Fibroblast of skin of right biceps (primary cell): ENCODE measurements at places on chromosomes 1 and 21.

DNA sequence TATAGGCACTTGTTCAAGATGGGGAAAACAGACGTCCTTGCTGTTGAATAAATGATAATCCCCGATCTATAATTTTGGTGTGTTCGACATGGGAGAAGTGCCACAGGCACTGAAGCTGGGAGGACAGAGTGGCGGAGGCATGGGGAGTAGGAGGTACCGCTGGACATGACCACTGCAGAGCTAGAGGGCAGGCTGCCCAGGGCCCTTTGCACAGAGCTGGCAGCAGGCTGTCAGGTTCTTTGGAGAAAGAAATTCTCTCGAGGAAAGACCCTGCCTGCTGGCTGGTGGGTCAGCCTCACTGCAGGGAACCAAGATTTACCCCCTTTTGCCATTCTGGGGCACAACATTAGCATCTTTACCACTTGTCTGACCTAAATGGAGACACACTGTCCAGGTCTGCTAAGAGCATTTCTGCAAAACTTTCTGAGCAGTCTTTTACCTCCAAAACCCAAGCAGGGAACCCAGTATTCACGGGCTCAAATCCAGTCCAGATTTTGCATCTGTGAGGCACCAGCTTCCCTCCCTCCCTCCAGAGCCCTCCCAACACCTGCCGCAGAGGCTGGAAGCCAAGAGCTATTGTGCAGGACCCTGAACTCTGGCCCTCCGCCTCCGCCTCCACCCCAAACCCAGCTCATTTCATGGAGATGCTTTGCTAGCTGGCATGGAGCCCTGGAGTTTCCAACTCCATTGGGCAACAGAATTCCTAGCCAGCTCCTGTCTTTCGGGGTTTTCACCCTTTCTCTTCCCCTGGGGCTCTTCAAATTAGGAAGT is 142.3 kb downstream of the PLXNA2 start:
- no peak for DNase-seq

DNA sequence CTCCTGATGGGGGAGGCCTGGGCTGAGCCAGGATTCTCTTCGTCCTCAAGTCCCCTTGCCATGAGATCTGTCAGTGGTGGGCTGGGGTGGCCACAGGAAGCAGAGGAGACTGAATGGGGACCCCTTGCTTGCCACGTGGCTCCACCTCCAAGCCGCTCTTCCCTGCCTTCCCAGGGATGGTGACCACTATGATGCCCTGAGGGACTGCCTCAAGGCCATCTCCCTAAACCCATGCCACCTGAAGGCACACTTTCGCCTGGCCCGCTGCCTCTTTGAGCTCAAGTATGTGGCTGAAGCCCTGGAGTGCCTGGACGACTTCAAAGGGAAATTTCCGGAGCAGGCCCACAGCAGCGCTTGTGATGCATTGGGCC is 20.9 kb upstream of the TMEM222 start:
- DNase-seq = no peak

DNA sequence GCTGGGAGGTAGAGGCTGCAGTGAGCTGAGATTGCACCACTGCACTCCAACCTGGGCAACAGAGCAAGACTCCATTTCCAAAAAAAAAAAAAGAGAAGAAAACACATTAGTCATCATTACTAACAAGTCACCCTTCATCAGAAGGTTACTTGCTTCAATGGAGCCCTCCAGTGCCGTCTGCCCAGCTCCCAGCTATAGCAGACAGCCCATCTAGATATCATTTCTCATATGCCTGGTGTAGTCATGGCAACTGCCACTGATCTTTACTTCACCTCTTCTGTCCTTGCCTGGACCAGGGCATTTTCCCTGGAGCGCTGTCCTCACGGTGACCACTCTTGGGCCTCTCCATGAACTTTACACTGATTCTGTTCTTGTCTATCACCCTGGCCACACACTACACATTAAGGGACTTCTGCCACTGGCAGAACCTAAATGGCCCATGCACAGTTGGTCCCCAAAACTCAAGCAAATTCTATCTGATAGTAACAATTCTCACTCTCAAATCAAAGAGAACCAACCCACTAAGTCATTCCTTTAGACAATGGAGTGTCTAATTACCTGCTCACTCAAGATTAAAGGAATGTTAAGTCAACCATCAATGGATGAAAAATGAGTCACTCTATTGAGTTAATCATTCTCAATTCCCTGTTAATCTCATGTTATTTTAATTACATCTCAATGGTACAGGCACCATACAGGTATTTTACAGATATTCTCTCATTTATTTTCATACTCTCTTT is 12.9 kb downstream of the GPA33 start:
- DNase-seq = no peak

GRCh38 chr1:203360547-203361185 is 9.7 kb upstream of the FMOD start:
- DNase-seq = no peak

DNA sequence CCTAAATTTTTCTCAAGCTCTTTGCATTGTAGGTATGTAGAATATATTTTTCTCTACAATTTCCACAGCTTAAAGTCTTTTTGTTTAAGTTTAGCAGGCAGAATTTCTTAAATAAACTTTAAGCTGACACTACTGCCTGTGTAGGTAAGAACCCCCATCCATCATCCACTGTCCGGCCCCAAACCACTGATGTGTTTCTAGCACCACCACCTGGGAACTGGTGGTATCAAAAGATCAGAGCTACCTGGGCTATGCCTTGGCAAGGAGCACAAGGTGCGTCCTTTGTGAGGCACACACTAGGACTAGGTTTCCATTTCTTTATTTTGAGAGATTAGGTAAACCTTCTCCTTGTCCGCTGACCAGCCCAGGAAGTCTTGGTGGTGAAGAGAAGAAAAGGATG is 10.5 kb upstream of the LELP1 start:
- no peak for DNase-seq

DNA sequence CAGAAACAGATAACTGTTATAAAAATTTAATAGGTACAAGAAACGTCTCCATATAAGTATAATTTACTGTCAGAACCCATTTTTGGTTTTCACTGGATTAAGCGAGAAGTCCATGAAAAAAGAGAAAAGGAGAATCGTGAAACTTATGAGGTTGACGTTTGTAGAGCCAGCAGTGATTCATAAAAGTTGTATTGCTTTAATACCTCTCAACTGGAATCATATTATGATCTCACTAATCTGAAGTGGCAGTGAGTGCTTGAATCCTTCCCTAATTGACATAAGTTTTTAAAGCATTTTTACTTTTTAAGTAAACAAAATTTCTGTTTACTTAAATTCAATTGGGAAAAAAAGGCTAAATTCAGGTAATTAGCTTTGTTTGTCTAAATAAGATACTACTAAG is 315.3 kb downstream of the TPR start:
- no peak for DNase-seq

DNA sequence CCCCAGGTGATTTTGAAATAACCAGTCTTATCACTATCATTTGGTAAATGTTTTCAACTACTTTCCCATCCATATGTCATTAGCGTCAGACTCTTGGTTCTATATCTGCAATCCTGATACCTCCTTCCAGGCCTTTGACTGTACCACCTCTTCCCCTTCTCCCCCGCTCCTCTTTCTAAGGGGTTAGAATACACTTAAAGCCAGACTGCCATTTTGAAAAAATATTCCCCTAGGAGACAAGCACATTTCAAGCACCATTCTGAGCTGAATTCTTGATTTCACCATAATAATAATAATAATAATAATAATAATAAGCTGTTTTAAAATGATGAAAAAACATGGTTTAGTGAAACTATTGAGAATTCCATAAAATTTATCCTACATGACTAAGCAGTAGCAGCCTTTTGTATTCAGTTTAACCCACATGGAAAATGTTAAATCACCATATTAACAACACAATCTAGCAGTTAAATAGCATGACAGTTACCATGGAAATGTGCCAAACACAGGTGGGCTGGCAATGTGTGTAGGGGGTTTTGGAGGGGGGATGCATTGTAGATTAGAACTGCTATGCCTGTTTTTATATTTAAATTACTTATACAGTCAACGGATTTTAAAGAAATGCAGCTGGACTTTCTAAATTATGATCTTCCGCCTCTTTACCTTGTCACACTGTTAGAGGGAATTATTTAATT is 480.2 kb upstream of the DEPDC1 start:
- no peak for DNase-seq

DNA sequence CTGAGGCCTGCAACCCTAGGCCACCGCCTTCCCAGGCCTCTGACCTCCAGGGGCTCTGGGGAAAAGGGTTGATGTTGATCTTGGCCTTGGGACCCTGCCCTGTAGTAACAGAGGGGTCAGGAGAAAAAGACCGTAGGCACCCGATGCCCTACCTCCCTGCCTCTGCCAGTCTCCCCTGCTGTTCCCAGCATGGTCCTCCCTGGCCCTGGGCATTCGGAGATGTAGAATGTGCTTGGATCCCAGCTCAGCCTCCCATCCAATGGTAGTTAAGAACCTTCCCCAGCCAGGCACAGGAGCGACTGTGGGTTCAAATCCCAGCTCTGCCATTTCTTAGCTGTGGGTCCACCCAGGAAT is 72.0 kb upstream of the TARDBP start:
- no peak for DNase-seq

GRCh38 chr1:1043411-1043810 is 23.5 kb downstream of the AGRN start:
- no peak for DNase-seq

DNA sequence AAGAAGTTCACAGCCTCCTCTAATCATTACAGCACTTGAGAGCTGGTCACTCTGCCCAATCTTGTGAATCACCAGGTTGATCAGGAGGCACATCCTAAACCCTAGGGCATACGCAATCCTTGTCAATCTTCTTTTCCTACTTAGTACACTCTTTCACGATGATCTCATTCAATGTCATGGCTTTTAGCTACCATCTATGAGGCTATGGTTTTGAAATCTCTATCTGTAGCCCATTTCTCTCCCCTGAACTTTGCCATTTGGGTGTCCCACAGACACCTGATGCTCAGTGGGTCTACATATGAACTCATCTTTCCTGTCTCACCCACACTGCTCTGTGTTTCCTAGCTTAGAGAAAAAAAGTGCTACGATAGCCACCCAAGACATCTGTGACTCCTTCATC is 1.9 kb upstream of the MED18 start:
- no peak for DNase-seq

- DNase-seq = no peak
Measured at GRCh38 chr21:41475714-41476420, 32.1 kb downstream of the TMPRSS2 start.

- peak; percentile 61 for DNase-seq
Measured at GRCh38 chr1:54854381-54855020, 32.5 kb downstream of the DHCR24 start.

- DNase-seq = no peak
Measured at GRCh38 chr1:62722796-62723195, 34.6 kb upstream of the DOCK7 start.

GRCh38 chr1:236129306-236129705 is 13.0 kb upstream of the GPR137B start:
- DNase-seq = no peak

- no peak for DNase-seq
Measured at GRCh38 chr1:85656256-85656655, 52.0 kb downstream of the ZNHIT6 start.

DNA sequence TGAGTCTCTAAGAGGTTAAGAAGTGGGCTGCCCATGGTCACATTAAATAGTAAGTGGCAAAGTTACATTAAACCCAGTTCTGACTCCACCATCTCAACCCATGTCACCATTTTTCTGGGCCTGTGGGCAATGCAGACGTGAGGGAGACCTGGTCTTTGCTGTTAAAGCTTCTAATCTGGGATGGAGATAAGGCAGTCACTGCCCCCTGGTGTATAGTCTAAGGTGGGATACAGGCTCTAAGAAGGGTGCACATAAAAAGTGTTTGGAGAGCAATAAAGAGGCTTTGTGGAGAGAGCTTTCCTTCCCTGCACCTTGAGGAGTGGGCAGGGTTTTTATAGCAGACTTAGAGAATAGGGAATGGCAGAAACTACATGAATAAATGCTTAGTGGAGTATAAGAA is 141.3 kb downstream of the ROR1 start:
- peak; percentile 38 for DNase-seq

DNA sequence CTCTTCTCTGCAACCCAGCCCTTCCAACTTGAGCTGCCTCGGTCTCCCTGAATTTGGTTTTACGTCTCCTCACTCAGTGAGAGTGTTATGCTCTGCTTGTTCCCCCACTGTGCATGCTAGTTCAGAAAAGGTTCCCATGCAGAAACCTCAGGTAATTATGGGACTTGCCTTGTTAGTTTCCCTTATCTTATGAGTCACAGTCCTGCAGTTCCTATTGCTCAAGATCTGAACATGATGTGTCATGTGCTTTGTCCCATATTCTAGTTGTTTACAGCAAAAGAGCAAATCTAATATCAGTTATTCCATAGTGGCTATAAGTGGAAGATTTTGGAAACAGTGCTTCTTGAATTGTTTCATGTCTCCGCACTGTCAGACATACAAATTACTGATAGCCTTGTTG is 74.4 kb downstream of the DUSP10 start:
- DNase-seq = peak; percentile 71

DNA sequence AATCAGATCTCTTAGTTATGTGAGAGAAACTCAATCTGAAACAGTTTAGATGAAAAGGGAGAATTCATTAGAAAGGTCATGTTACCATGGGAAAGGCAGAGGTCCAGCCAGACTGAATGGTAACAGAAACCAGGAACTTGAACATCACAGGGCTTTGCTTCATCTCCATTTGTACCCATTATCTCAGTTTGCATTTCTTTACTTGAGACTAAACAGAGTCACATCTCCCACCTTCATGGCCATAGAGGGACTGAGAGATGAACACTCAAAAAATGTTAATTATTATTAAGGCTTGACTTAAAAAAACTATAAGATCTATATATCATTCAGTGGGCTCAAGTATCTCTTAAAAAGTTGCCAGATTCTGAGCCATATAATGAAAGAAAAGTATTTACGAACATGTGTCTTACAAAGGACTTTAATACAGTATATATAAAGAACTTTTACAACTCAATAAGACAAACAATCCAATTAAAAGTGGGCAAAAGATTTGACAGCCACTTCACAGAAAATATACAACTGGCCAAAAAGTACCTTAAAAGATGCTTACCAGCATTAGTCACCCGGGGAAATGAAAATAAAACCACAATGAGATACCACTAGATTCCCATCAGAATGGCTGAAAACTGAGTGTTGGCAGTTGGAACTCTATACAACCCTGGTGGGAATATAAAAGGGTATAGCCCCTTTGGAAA is 13.2 kb downstream of the KYAT3 start:
- peak; percentile 51 for DNase-seq
